ENCODE measurements at places on chromosomes 13 and 19.

GRCh38 chr13:43908156-43909126 is 28.7 kb downstream of the LACC1 start:
- no peak for DNase-seq

DNA sequence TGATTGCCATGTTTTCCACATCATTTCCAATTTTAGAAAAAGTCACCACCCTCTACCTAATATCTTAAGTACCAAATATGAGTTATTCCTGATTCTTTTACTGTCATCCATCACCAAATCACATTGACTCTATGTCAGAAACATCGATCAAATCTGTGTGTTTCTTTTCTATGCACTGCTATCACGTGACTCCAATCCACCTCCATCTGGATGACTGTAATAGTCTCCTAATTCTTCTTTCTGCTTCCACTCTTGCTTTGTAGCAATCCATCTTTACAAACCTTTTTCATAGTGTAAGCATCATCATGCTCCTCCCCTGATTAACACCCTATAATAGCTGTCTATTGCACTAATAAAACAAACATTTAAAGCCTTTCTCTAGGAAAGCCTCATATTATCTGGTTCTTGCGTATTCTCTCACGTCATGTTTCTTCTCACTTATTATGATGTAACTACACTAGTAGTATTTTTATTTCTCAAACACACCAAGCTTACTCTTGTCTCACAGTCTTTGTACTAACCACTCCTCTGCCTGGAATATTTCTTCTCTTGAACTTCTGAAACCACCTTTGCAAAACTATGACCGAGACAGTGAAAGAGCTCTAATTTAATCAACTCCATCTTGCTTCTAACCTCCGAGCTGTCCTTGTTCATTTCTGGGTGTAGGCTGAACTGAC is 10.7 kb upstream of the FPR3 start:
- DNase-seq: no peak

DNA sequence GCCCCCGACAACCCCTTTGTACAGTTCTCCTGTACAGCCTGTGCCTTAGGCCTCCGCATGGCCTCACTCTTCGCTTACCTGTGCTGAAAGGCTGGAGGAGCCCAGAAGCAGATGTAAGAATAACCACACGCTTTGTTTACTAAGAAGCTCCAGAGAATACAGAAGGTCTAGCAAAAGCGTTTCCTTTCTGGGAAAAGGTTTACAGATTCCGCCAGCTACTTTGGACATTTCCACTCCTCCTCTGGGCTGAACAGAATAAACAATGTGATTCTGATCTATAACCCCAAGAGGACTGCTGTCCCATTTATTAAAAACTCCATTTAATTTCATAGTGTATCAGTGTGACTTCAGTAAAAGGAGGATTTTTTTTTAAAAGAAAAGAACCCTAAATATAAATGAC is 339.2 kb downstream of the DNAJC15 start:
- no peak for DNase-seq

DNA sequence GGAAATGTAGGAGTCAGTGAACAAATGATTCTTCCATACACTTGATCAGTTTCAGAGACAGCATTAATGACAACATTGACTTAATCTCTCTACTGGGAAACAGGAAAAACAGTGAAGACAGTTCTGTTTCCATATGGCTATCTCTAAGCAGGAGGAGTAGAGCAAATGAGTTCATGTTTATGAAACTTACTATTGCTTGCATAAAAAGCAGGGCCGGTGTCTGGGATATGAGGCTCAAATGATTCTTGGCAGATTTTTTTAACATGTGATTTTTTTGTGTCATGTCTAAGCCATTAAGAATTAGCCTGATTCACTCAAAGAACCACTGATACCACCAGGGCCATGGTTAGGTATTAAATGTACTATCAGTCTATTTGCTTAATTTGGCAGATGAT is 141.9 kb downstream of the SLC7A1 start:
- no peak for DNase-seq

DNA sequence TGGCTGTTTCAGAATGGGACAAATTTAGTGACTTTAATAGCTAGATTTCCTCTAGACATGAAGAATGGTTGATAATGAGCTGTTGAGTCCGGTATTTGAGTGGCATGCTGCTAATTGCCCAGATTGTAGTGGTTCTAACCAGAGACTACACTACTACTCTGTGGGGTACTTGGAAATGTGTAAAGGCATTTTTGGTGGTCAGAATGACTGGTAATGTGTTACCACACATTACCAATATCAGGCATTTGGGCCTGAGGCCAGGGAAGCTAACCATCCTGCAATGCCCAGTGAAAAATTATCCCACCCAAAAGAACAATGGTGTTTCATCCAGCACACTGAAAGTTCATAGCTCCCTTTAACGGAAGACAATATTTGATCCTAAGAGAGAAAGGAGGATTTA is 17.5 kb upstream of the N4BP2L1 start:
- DNase-seq: no peak

DNA sequence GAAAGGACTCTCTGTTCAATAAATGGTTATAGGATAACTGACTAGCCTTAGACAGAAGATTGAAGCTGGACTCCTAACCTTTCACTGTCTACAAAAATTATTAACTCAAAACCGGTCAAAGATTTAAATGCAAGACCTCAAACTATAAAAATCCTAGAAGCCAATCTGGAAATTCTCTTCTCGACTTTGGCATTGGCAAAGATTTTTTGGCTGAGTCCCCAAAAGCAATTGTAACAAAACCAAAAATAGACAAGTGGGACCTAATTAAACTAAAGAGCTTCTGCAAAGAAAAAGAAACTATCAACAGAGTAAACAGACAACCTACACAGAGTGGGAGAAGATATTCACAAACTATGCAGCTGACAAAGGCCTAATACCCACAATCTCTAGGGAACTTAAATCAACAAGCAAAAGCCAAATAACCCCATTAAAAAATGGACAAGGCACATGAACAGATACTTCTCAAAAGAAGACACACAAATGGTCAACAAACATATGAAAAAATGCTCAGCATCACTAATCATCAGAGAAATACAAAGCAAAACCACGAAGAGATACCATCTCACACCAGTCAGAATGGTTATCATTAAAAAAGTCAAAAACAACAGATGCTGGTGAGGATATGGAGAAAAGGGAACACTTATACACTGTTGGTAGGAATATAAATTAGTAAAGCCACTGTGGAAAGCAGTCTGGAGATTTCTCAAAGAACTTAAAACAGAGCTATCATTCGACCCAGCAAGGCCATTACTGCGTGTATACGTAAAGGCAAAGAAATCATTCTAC is 266.3 kb downstream of the DNAJC15 start:
- DNase-seq: no peak

GRCh38 chr13:27662738-27663470 is 41.2 kb downstream of the POLR1D start:
- no peak for DNase-seq

GRCh38 chr19:35908010-35908441 is at the start of gene TYROBP:
TSS of gene TYROBP (minus strand) at chr19:35908295. CDS start at chr19:35908228, 67 bp downstream.
- DNase-seq: no peak

- peak; percentile 56 for DNase-seq
Measured at GRCh38 chr19:1279782-1280341, 4.5 kb downstream of the FAM174C start.

GRCh38 chr13:75800545-75800944 is 164.4 kb downstream of the LMO7 start:
- DNase-seq: no peak

DNA sequence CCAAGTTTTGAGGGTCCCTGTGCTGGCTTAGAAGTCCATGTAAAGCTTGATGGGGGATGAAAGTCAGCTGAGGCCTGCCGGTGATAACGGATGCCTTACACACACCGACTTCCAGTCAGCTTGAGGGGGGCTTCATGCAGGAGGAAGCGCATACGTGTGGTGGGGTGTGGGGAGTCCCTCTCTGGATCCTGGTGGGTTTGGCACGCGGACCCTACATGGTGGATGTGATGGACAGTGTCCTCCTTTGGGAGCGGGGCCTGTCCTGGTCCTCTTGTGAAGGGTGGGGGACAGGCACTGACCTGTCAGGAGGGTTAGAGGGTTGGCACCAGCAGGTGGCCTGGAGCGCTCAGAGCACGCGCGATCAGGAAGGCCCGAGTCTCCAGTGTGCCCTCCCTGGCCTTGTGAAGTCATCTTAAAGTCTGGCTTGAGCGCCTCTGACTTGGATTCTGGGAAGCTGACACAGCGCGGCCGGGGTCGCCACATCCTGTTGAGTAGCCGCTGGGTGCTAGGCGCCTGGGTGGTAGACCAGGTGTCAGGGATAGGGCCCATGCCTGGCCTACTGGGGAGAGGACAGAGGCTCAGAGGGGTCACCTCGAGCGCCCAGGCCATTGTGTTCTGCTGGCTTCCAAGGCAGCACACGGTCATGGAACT is 2.9 kb downstream of the DAZAP1 start:
- DNase-seq: no peak

DNA sequence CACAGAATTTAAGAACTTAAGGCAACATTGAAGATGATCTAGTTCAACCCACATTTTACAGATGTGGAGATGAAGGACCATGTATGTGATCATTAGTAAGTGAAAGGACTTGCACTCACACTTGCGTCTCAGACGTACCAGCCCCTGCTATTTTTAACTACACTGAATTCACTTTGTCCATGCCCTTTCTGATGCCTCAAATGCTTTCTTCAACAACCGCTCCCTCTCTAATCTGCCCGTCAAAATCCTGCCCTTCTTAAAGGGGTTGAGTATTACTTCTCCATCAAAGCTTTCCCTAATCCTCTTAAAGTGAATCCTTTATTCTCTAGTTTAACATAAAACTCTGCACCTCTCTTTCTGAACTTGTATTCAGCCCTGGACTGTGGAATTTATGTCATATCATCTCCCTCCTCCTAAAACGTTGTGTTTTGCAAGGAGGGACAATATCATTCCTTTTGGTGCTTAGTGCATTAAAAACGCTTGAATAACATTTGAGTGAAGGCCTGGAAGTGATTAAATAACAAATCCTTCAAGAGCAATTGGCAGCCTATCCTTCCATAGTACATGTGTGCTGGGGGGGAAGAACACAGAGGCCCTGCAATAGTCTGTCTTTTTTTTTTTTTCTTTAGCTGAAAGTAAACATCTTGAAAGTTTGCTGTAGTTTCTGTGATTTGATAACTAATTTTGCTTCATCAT is 493.3 kb downstream of the LMO7 start:
- DNase-seq: no peak

- no peak for DNase-seq
Measured at GRCh38 chr13:67440236-67440975, 210.3 kb upstream of the PCDH9 start.

- no peak for DNase-seq
Measured at GRCh38 chr13:99646866-99647595, 145.8 kb downstream of the TM9SF2 start.

DNA sequence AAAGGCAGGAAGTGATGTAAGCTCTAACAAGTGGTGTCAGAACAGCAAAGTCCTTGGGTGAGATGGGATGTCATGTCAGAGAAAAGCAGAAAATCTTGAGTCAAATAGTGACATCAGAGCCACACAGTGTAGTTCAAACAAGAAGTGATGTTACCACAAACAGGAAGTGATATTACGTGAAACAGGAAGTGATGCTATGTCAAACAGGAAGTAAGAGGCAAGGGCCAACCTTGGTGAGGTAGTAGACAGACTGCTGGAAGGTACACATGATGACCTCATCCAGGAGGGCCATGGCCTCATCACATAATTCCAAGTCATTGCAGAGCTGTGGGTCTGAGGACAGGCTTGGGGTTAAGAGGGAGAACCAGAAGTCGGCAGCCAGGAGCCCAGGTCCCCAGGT is 7.0 kb upstream of the MAMSTR start:
- no peak for DNase-seq

DNA sequence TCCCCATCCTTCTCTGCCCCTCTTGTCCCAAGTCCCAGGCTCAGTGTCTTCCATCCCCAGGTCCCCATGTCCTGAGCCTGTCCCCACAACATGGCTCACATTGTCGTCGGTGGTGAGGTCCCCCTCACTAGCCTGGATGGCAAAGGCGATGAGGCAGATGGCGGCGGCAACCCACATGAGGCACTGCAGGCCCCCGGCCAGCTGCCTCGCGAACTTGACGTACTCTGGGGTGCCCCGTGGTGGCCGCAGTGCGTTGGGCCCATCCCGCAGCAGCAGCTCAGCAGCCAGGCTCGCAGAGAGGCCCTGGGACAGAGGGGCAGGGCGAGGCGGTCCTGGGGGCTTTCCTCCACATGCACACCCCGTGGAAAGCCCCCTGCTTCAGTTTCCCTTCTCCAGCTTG is 1.1 kb downstream of the ATP4A start:
- DNase-seq: no peak

DNA sequence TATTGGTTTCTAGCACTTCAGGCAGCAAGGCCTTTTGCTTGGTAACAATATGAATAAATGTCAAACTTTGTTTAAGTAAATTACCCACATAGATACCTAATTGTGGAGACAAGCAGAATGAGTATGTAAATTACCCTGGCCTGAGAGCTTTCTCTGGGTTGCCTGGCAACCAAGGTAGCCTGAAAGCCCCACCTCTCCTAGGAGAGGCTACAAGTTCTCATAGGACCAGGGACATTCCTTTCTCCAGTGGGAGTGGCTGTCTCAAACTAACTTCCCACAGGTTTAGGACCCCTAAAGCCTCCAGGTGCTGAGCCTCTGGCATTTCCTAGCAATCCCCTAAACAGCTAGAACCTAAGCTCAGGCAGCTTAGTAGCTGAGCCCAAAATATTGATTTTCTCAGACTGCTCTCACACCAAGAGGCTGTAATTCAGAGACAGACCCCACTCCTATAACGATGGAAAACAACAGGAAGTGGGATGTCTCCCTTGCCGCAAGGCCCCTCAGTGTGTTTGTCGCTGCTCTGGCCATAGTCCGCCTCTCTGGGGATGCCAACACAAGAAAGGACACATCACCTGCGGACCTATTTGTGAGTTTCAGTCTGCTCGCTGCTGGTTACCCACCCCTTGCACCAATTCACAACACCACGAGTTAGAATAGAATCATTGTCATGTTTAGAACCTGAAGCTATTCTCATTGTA is 207.3 kb downstream of the DLEU7 start:
- DNase-seq: no peak

DNA sequence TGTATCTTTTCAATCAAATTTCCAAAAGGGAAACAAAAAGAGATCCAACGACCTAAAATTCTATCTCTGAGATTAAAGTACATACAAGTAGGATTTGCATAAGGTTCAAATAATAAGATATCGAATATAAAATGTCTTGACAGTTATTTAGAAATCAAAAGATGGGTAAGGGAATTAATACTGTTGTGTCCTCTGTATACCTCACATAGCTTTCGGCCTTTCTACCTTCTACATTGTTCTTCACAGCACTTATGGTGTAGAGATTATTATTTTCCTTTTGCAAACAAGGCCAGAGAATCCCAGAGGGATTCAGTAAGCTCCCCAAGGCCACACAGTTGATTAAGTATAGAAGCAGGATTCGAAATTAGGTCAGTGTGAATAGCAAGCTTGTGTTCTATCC is 403.6 kb downstream of the SPRY2 start:
- DNase-seq: no peak

DNA sequence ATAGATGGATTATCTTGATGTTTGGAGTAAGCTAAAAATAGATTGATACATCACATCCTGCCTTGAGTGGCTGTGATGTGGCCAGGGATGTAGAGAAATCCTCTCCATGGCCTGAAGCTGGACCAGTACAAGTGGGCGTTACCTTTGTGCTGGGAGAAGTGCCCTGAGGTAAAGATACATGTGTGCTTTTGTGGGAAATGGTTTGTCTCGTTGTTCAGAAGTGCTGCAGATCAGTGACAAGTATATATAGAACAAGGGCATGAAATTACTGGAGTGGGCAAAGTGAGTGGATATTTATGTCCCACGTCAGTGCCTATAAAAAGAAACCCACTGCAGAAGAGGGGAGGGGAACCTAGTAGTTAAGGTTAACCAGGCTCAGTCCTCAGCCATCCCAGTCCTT is 12.2 kb upstream of the ZNF304 start:
- no peak for DNase-seq
